ENCODE measurements at places on chromosomes 1 and 21.

DNA sequence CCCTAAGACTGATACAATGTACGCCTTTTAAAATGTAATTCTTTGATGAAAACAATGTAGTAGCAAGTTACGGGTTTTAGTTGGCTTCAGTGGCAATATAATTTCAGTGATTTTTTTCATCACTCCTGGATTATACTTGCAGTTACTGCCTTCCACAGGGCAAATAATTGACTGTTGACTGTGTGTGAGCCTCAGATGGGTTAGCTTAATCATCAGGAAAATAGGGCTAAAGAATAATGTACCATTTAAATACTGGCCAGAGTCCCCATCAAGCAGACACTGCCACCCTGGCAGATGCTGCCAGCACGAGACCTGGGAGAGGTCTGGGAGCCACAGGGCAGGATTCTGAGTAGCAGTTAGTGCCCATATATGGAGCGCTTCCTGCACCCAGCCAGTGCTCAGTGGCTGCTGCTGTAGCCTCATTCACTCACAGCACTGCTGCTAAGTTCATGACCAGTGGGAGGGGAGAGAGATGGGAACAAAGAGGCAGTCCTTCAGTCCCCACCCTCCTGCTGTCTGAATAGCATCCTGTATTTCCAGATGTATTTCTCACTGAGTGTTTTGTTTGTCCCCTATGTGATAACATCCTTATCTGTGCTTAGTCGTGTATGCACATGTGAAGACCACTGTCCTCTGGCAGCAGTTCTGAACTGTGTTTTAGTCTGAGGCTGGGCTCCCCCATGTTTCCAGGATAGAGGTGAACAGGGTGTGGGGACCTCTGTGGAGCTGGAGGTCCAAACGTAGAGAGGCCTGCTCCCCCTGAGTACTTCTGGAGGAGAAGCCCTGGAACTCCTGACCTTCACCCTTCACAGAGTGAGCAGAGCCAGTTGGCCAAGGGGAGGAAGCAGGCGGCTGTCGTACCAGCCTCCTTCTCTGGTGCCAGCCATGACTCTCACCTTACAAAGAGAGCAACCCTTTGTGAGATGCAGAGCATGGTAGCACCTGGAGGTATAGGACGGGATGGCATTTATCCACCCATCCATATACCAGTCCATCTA, 80.4 kb downstream of the ADARB1 start:
- DNase-seq, result no peak

GRCh38 chr1:4736254-4736653, 81.8 kb downstream of the AJAP1 start:
- DNase-seq, result no peak

GRCh38 chr21:37119421-37120218, 46.6 kb downstream of the TTC3 start:
- no peak for DNase-seq

DNA sequence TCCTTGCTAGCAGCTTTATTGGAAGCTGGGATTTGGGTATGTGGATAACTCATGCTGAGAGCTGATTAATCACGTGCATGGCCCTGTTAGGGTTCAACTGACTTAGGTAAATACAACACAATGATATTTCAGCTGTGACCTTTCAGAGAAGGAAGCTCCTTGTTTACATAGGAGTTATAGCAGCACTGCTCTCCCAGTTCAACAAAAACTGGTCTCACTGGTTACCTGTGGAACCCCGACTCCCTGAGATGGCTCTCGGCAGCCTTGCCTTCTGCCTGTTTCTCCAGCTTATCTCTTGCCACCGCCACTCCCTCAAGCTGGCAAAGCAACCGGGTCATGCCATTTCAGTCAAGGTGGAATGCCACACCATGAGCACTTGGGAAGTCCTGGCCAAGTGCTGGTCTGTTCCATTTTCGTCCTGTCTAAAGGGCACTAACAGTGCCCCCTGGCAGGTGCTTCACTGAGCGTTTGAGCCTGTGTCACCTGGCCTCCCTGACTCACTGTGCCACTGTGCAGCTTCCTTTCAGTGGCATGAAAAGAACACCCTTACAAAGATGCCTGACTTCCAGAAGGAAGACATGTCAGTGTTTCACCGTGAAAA, 31.6 kb downstream of the DOP1B start:
- DNase-seq, result no peak

- no peak for DNase-seq
Observed at GRCh38 chr1:109980324-109981003, 4.1 kb upstream of the AHCYL1 start.

GRCh38 chr1:43632135-43632670, 17.7 kb upstream of the KDM4A start:
- no peak for DNase-seq

DNA sequence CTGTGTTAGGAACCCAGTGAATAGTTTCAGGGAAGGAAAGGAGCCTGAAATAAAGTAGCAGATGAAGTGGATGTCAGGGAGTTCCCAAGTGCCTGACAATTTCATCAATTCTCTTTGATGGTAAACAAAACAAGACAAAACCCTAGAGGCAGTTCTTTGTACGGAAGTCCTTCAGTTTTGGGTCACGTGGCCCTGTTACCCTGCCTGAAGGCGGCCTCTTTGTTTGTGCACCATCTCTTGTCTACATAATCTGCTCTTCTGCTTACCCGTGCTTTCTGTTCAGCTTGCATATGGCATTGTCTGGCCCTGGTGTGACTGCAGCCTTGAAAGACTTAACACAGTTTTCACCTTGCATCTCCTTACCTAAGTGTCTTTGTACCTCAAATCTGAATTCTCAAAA, 166.7 kb upstream of the DUSP10 start:
- DNase-seq, result no peak

DNA sequence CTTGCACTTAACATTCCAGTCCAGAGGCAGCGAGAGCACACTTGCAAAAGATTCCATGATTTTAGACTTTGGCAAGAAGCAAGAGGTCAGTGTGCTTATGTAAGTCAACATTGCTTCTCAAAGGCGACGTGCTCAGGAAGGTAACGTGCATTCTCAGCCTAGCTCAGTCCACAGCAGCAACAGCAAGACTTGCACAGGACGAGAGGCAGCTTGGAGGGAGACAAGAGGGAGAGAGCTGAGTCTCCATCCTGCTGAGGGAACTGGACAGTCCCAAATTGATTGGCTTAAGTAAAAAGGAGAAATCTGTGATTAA, 56.5 kb downstream of the PTP4A2 start:
- DNase-seq, result no peak

DNA sequence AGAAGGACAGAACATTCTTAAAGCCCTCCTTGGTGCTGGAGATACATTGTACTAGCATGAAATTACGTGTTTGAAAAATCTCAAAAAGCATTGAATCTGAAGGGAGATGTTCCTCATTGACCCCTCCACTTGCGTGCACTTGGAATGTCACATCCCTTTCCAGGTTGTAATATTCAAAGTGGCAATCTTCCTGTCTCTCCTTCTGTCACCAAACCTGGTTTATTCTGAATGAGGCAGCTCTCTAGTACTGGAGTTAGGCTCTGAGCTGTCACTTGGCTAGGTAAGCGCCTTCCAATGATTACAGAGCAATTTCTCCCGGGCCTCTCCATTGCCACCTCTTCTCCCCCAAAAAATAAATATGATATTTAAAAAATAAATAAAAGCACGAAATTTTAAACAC, 855 bp downstream of the DSCAM start:
- no peak for DNase-seq

- peak; percentile 51 for DNase-seq
Observed at GRCh38 chr1:176450526-176450925, 12.4 kb upstream of the PAPPA2 start.

DNA sequence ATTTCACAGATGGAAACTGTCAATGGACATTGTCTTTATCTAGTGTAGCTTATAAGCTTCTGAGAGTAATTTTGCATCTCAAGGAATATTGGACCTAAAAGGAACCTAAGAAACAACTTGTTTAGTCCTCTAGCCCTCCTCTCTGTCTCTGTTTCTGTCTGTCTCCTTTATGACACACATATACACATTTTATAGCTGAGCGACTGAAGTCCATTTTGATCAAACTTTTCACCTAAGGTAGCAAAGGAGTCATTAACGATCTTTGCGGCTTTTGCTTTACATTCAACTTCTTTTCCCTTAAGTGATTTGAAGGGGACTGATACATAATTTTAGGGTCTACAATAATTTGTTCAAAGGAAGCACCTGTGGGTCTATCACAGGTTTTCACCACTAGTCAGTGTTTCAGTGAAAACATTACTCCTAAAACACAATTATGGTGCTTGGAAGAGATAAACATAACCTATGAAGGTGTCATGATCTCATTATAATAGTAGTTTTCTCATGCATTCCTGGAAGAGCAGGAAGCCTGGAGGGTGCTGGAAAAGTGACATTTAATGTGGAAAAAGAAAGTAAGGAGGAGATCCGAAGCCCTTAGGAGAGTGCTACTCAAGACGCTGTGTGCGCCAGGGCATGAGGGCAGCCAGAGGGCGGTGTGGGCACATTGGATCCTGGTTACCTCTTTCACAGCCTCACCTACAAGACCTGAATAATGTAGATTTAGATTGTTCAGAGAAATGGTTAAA, 248.6 kb downstream of the DNM3 start:
- peak; percentile 37 for DNase-seq

GRCh38 chr1:53416269-53416813, 42.9 kb upstream of the DMRTB1 start:
- DNase-seq, result no peak

GRCh38 chr1:150309758-150310508, 11.4 kb upstream of the PRPF3 start:
- no peak for DNase-seq

DNA sequence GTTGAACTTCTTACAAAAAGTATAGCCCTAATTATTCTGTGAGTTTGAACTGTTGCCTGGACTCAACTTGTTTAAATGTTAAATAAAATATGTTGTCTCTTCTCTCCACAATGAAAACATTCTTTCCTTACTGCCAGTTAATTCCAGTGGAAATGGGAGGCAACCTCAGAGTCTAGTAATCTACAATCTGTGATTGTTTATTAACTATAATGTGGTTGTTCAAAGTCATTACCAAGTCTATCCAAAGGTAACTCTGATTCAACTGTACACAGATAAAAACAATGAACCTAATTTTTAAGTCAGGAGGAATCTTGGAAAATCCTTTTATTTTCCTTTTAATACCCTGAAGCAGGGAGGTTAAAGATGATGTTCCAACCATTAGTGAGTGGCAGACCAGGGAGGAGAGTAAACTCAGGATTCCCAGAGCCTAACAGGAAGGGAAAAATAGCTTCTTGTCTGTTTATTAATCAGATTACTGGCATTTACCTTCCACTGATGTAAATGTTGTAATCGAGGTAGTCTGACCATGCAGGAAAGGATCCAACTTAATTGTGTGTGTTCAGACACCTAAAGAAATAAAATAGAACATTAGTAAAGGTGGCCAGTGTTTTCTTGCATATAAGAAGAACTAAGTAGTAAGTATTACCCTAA, 57.1 kb upstream of the TBX15 start:
- peak; percentile 16 for DNase-seq

DNA sequence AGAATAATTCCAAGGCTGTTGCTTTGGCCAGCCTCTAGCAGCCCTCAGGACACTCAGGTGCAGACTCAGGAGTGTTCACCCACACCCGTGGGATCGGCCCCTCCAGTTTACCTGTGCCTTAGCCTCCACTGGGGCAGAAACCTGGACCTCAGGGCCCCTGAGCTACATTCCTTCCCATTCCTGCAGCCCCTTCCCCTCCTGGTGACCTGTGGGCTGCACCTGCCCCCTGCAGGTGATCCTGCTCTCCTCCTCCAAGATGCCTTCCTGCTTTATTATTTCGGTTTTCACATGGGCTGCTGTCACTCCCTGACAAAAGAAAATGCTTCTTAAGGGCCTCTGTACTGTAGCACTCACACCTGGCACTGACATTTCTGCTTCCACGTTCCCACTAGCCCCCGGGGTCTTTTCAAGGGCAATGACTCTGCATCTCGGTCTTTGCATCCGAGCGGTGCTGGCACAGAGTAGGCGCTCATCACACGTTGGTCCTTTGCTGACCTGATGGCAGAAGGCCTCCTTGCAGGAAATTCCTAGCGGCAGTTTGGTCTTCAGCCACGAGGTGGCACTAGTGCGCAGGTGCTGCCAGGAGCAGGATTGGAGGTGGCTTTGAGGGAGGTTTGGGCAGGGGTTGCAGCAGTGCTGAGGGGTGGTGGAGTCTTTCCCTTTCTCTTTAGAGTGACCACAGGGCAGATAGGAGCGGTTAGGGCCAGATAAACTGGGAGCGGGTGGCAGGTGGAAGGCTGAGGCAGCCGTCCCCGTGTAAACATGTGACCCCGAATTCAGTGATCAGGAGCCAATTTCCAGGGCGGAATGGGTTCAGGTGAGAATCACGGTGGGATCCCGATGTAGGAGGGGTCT, 25.3 kb upstream of the ETV3 start:
- DNase-seq, result no peak

GRCh38 chr21:42296501-42296900, 18.7 kb downstream of the TFF3 start:
- DNase-seq, result no peak

DNA sequence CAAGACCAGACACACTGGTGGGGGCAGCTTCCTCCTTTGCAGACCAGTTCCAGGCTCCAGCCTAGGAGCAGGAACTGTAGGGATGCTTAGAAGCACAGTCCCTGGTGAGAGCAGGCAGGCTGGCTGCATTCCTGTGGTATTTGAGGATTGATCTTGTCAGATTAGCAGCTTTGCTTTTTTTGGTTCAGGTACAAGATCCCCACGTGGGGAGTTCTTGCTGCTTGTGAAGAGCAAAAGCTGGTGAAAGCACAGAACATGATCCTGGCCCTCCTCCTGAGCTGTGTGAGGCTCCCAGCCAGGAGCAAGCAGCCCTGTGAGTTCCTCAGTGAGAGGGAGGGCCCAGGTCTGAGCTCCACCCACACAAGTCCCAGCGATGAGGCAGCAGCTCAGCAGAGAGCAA, 75.3 kb upstream of the ARTN start:
- peak; percentile 84 for DNase-seq

GRCh38 chr1:226697929-226698544, 41.0 kb downstream of the ITPKB start:
- no peak for DNase-seq

- DNase-seq, result no peak
Observed at GRCh38 chr1:77592906-77593305, 89.6 kb downstream of the ZZZ3 start.

DNA sequence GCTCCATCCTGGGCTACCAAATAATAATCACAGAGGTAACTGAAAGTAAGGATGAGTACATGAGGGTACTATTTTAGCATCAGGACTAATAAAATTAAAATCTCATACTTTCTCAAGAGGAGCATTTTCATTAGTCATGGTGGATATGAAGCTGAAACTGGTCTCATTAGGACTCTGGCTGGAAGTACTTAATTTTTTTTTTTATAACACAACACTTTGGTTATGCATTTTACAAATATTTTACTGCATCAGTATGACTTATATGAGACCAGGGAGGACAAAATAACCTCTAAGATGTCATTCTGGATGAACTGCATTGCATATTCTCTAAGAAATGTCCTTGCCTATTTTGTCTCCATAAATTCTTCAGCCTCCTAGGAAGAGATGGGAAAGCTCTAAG, 290.9 kb downstream of the HLX start:
- no peak for DNase-seq

GRCh38 chr21:38922474-38923235, 116.9 kb downstream of the ETS2 start:
- DNase-seq, result no peak

DNA sequence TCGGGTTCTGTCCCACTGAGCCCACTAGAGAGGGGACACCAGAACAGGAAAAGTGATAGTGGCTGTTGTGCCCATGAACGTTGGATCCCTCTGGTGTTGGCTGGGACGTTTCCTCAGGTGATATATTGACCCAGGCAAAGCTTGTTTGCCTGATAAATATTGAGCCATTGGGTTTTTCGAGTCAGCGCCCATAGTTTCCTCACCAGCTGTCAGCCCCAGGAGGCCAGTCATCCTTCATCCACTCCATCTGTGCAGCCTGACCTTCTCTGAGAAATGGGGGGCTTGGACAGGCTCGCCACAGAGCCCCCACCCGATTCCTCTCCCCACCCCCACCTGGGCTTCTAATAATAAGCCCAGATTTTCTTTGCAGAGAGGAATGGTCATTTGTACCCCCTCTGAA, 13.3 kb downstream of the DISP3 start:
- no peak for DNase-seq
